AML-193 (cell line): ENCODE measurements at places on chromosomes 2 and 18.

DNA sequence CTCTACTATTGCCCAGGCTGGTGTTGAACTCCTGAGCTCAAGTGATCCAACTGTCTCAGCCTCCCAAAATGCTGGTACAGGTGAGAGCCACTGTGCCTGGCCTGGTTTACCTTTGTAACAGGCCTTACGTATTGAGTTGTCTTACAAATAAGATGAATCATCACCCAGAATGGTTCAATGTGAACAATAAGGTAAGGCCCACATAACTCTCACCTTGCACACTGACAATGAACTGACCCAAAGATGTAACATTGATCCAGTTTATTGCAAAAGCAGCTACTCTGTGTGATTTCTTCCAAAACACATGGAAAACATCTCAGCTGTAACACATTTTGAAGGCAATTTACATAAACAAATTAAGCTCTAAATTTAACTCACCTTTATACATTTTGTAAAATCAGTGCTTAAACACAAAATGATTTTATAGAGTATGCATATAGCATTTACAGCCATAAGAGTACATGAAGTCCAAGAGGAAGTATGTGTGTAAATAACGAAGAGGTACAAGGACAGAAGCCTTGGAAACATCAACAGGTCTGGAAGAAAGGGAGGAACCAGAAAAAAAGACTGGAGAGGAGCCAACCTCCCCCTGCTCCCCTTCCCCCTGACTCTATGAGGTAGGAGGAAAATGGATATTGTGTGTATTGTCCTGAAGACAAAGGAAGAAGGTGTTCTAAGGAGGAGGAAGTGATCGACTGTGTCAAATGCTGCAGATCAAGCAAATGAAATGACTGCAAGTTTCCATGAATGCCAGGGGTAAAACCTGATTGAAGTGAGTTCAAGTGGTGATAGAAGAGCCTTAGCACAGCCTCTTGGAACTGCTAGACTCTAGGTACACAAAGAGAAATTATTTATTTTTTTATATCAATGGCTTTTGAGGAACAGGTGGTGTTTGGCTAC lies 5.6 kb upstream of the WDFY1 start:
- DNase-seq = no peak

- no peak for DNase-seq
These were observed 516.9 kb downstream of the EIPR1 start for GRCh38 chr2:2860589-2861300.

DNA sequence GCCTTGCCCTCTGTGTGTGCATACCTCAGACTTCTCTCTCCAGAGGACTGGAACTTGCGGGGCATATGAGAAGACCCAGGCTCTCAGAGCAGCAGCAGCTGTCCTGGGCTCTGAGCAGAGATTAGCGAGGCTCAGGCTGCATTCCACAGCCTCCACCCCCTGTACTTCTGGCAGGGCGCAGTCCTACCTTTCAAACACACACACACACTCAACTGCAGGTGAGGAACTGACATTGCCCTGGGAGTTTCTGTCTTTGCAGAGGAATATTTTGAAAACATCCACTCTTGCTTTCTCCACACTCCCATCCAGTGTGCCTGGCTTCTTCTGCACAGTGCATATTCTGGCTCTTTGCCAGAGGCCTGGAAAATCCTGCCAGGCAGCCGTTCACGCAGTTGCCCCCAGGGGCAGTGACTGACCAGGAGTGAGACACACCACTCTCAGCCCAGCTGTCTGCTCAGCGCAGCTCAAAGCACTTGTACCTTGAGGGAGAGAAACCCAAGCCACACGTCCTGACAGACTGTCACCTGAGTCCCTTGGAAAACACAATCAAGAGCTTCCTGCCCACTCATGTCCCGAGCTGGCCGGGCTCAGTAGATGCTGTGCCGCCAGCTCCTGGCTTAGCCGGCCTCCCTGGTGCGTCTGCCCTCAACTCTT lies 460.8 kb downstream of the RNF144A start:
- DNase-seq = no peak

DNA sequence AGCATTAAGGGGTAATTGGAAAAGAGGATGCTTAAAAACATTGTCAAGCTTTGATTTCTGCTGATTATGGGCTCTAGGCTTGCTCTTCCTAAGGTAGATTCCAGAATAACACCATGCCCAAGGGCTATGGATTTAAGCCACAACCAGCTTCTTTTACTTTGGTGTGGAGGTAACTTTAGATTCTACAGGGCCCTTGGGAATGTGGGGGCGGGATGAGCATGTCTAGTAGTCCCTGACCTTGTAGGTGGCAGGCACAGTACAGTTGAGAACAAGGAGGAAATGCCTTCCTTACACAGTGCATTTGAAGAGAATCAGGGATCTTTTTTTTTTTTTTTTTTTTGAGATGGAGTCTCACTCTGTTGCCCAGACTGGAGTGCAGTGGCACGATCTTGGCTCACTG lies 364.2 kb downstream of the NYAP2 start:
- no peak for DNase-seq

GRCh38 chr18:3666526-3667254 lies 216.7 kb downstream of the TGIF1 start:
- DNase-seq = no peak

DNA sequence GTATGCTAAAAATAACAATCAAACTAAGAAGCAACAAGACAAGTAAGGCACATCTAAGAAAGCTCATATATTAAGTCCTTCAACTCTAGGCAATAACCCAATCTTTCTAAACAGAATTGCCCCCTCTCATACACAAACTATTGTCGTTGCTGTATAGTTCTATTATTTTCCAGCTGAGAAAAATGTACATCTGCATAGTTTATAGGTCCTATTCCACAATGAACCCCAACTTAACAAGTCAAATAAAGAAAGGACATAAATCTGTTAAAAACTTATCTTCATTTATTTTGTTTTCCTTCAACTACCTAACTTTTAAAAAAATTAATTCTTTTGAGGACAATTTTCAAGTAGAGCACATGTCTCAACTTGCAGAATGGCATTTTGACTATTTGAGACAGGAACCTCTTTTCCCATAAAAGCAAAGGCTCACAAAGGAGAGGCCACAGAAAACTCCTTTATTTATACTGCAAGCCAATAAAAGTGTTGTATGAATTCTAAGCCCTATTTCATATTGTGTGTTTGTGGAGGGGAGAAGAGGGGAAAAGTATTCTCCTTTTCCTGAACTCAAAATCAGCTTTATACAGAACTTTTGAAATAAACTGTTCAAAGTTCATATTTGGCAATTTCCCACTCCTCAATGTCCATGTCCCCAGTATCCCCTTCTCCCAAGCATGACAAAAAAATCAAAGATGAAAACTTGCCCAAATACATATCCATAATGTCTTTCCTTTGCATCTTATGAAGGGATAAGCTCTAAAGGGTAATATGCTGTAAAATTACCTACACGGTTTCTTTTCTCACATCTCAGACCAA lies 37.4 kb downstream of the RTN4 start:
- no peak for DNase-seq

- no peak for DNase-seq
These were observed 18.4 kb upstream of the HPCAL1 start for GRCh38 chr2:10284108-10284870.

GRCh38 chr2:120599072-120599471 lies 136.6 kb upstream of the GLI2 start:
- no peak for DNase-seq

DNA sequence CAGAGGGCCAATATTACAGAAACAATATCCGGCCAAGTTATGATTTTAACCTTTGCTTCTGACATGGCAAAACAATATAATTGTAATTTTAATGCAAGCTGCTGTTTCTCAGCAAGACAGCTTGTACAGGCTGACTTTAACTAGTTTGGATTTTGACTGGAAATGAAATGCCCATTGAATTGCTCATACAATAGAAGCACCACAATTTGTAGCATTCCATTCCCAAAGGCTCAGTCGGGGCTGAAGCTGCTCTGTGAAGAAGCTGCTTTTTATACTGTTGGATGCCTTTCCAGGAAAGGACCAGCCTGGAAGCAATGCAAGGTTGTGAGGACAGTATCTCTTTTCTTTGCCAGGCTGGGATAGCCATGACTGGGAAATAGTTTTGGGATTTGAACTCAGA lies 677.0 kb upstream of the FANCL start:
- DNase-seq = no peak

- peak; percentile 7 for DNase-seq
These were observed 31.9 kb downstream of the C1QL2 start for GRCh38 chr2:119126650-119127049.

- DNase-seq = peak; percentile 43
These were observed 102.6 kb downstream of the HS6ST1 start for GRCh38 chr2:128215897-128216642.

- no peak for DNase-seq
These were observed 2.1 kb downstream of the GULP1 start for GRCh38 chr2:188293601-188294351.

DNA sequence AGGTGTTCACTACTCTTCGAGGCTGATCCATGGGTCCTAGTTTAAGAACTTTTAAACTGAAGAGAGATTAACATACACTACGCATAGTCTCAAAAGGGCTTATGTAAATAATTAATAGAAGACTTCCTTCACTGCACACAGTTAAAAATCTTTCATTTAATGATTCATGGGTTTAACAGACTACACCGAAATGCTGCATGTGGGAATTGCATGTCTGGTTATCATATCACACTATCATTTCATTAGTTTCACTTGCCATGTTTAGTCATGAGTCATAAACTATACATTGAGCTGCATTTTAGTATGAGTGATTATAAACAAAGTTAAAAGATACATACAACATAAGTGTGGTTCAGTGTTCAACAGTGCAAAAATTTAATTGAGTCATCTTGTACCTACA lies 31.2 kb downstream of the GLS start:
- no peak for DNase-seq

GRCh38 chr2:58407487-58407886 lies 166.4 kb upstream of the FANCL start:
- DNase-seq = no peak

DNA sequence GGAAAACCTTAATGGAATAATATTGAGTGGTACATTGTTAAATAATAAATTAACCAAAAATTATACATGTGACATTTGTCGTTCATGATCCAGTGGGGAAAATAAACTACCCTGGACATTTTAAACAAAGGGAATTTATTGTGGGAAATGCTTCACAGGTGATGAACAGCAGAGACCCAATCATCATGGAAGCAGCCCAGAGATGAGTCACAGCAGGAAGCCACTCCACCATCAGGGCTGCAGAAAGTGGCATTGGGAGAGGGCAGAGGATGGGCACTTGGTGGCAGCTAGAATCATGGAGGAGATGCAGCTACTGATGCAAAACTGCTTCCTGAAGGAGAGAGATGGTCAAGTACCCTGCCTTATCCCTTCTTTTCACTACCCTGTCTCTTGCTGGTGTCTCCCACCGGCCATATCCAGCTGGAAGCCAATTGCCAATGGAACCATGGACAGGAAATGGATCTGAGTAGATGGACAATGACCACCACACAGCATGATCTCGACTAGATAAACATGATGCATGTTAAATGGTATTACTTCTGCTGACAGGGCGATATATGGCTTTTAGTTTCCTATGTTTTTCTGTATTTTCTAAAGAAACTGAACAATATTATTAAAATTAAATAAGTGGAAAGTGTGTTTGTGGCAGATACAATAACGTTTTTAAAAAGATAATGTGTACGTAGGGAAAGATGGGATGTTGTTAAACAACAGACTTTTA lies 139.8 kb downstream of the RPIA start:
- DNase-seq = no peak

- DNase-seq = no peak
These were observed 113.1 kb upstream of the FANCL start for GRCh38 chr2:58354230-58354629.

GRCh38 chr18:7237673-7238272 lies 6.9 kb downstream of the LRRC30 start:
- no peak for DNase-seq

- DNase-seq = no peak
These were observed 91.7 kb upstream of the ACAA2 start for GRCh38 chr18:49904871-49905555.

DNA sequence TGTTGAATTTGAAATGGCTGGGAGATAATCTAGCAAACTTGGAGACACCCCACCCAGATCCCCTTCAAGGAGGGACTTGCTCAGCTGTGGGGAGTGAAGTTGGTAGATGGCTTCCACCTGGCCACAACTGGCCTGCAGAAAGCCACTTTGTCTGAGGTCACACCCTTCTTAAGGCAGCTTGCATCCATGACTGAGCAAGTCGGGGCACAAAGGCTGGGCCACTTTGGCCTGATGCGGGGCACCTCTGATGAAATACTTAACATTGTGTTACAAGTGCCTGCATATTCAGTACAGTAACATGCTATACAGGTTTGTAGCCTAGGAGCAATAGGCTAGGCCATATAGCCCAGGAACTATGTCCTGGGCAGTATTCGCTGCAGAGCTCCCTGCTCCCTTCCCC lies 13.4 kb upstream of the RPL37A start:
- DNase-seq = peak; percentile 35

- DNase-seq = no peak
These were observed 90.3 kb upstream of the SESTD1 start for GRCh38 chr2:179354739-179355537.

- peak; percentile 19 for DNase-seq
These were observed 114.0 kb upstream of the GLS start for GRCh38 chr2:190766595-190766994.

- no peak for DNase-seq
These were observed 193.7 kb upstream of the ID2 start for GRCh38 chr2:8488001-8488738.

DNA sequence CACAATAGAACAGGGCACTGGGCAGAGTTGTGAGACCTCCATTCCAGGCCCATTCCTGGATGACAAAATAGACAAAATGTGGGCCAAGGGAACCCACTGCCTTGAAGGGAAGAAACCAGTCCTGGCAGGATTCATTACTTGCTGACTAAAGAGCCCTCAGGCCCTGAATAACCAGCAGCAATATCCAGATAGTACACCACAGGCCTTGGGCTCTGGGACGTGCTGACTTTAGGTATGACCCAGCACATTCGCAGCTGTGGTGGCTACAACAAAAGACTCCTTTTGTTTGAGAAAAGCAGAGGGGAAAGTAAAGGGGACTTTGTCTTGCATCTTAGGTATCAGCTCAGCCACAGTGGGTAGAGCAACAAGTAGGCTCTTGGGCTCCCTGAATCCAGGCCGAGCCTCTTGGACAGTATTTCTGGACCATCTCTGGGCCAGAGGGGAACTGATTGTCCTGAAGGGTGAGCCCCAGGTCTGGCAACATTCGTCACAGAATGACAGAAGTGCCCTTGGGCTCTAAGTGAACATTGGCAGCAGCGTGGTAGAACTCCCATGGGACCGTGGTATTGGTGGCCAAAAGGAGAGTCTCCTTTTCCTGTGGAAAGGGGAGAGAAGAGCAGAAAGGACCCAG lies 89.9 kb upstream of the CD226 start:
- no peak for DNase-seq

DNA sequence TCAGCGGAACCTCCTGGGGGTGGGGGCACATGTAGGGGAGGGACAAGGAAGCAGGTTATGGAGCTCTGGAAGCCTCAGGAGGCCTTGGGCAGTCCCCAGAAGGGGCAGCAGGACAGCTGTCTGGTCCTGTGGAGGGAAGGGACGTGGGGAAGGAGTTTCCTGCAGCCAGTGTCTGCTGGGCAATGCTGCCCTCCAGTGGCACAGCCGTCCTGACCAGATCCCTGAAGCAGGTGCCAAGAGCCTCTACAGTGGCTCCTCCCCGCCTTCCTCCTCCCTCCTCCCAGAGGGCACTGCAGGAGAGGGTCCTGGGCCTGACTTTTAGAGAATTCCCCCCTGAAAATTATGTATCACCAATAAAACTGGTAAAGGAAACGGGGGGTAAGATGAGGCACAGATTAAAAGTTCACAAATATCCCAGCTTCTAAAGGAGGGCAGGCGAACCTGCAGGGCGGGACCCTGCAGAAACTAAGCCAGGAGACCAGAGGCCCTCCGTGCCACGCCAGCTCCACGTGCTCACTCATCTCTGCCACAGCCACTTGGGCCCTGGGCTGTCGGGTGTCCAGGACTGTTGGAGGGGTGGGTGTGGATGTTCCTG lies 258.5 kb downstream of the TWIST2 start:
- DNase-seq = no peak
